ENCODE measurements at places on chromosomes 12 and 14.

GRCh38 chr12:52203079-52203921 is 11.5 kb upstream of the KRT80 start:
- peak; percentile 48 for DNase-seq

DNA sequence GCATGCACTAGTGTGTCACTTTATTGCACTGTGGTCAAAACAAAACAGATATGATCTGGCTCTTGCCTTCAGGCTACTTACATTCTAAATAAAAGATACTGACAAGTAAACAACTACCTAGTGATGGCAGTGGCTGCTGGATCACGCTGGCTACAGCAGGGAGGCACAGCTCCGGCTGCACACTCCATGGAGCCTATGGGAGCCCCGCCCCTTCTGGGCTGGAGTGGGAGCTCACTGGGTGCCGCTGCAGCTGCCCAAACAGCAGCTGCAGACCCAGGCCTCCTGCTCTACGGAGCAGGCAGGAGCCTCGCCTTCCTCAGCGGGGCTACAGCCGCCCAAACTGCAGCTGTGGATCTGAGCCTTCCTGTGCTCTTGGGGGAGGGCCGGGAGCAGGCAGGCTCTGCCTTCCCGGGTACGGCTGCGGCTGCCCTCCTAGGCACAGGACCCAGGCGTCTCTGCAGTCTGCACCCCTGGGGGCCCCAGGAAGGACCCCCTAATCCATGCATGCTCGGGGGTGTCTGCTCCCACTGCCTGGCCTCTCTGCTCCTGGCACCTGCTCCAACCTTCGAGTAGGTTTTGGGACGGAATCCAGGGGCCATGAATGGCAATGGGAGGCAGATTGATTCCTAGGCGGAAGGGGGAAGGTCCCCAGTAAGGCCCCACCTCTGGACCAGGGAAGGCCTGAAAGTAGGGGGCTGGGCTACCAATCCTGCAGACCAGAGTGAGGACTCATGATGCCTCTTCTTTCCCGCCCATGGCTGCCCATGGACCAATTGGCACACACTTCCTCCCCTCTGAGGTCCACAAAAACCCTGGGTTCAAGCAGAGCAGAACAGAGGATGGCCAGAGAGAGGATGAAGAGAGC is 253.1 kb downstream of the ANO6 start:
- DNase-seq = peak; percentile 28

GRCh38 chr14:51546099-51546498 is 105.6 kb upstream of the FRMD6 start:
- DNase-seq = no peak

- no peak for DNase-seq
These were observed 158.3 kb upstream of the PRKD1 start for GRCh38 chr14:30085943-30086342.

GRCh38 chr12:101616027-101616494 is 21.3 kb downstream of the MYBPC1 start:
- no peak for DNase-seq

- DNase-seq = no peak
These were observed 150.6 kb downstream of the ASCL4 start for GRCh38 chr12:107925125-107925524.

GRCh38 chr14:99548255-99548654 is 55.8 kb downstream of the CCDC85C start:
- DNase-seq = no peak

DNA sequence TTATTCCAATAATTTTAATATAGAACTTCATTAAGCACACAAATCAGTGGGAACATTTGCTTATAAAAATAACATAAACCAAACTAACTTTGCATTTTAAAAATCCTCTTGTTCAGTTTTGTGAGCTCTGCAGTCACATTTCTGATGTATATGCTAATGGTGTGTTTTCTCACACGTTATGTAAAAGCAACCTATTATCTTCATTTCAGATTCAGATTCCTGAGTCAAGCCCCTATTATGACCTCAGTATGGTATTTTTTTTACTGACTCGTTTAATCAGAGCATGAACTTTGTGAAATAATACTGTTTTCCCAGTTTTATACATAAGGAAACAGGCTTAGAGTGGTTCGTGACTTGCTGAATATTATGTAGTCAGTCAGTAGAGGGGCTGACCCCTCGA is 394.0 kb downstream of the TMEM117 start:
- DNase-seq = no peak

GRCh38 chr12:6041891-6042290 is 82.6 kb downstream of the VWF start:
- no peak for DNase-seq

DNA sequence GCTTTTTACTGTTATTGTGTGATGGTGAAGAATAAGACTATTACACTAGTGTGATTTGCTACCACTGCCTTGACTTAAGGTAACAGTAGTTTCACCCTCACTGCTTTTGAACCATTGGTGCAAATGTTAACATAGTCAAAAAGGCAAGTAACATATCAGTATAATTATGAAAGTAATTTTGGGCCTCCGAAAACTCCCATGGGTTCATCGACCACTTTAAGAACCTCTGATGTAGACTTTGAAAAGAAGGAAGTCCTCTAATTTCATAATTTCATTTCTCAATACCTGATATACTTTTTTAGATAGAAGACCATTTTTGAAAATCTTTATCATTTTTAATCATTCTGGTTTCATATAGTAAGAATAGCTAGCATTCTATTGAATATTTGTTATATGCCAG is 57.7 kb downstream of the ETNK1 start:
- DNase-seq = no peak

- DNase-seq = no peak
These were observed 75.8 kb upstream of the CCDC91 start for GRCh38 chr12:28114488-28114887.

DNA sequence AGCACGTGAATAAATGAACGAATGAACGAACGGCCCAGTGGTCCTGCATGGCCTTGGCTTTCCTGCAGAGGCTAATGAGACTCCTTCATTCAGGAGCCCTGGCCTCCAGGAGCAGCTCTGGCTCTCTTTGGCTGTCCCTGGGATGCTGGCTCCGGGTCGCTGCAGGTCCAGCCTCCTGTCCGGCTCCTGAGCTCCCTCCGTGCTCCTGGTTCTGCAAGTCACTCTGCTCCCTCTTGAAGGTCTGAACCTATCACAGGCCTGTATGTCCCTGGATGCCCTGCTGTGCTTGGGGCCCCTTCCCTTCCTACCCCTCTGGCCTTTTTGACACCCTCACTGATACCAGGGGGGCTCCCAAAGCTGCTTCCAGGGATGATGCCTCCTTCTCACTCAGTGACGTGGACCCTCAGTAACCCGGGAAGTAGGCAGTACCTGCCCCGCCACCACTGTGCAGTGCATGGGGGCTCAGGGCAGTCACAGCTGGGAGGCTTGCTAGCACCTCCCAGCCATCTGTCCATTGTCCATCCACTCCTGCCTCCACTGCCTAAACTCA is 133.7 kb upstream of the C14orf180 start:
- no peak for DNase-seq

- no peak for DNase-seq
These were observed 282.1 kb upstream of the NPAS3 start for GRCh38 chr14:32656601-32657000.

- DNase-seq = no peak
These were observed 13.1 kb downstream of the CFAP54 start for GRCh38 chr12:96502477-96502876.

DNA sequence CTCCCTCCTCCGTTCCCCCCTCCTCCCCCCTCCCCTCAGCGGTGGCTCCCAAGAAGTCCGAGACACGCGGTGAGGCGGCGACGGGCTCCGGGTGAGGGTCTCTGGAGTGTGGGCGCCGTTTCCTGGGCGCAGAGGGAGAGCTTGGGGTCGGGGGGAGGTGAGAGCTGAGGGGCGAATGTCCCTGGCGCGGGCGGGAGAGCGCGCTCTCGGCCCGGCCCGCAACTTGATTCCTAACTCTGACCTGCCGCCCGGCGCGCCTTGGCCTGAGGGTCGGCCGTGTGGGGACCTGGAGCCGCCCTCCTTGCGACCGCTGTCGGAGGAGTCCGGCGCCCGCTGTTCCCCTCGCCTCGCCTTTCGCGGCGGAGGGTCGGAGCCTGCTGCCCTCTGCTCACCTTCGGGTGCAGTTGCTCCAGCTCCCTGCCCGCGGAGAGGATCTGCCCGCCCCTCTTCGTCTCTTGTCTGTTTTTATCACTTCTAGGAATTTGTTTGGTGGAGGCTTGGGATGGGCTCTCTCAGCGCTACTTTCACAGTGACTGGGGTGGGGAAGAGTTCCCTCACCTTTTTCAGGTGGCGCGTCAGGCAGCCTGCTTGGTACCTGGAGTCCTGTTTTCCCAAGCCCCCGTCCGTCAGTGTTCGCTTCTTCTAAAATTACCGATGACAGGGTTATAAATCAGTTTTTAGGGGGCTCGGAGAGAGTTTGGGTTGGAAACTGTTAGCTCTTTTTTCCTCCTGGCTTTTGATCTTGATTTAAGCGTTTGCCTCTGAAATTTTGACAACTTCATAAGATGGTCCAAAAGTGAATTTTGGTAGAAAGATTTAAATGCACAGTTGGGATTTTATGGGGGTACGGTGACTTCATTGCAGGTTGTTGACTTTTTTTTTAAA is 495 bp downstream of the ADIPOR2 start:
- DNase-seq = peak; percentile 88

- DNase-seq = no peak
These were observed 79.4 kb downstream of the RBM19 start for GRCh38 chr12:113886721-113887120.

GRCh38 chr12:44384136-44384535 is 492.0 kb downstream of the NELL2 start:
- no peak for DNase-seq

- peak; percentile 81 for DNase-seq
These were observed 776 bp downstream of the RDH5 start for GRCh38 chr12:55720894-55721444.

GRCh38 chr12:52942066-52942900 is 6.6 kb upstream of the KRT18 start:
- DNase-seq = peak; percentile 2

- DNase-seq = no peak
These were observed 70.7 kb downstream of the CMKLR1 start for GRCh38 chr12:108268397-108268796.

DNA sequence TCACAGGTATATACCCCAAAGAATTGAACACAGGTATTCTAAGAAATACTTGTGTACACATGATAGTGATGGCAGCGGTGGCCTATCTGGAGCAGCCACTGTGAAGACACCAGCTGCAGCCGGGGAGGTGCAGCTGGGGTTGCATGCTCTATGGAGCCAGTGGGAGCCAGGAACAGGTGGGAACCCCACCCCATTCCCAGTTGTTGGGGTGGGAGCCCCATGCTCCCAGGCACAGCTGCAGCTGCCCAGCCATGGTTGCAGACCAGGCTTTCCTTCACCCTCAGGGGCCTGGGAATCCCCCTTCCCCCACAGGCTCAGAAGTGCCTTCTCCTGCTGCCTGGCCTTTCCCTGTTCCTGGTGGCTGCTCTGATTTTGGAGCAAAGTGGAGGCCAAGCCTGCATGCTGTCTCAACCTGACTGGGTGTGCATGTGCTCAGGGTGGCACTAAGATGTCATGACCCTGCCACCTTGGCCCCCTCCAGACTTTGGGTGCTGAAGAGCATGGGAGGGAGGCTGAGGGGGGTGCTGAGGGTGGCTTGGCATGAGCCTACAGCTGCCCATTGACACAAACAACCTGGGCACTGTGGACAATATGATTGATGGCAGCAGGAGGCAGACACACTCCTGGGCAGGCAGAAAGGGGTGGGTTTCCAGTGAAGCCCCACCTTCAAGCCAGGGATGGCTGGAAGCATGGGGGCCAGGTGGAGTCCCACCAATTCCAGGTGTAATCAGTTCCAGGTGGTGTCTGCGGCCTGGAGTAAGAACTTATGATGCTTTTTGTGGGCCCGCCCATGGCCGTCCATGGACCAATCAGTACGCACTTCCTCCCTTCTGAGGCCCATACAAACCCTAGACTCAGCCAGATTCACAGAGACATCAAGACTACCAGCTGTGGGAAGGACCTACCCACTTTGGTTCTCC is 234.7 kb downstream of the ADGRD1 start:
- peak; percentile 5 for DNase-seq

DNA sequence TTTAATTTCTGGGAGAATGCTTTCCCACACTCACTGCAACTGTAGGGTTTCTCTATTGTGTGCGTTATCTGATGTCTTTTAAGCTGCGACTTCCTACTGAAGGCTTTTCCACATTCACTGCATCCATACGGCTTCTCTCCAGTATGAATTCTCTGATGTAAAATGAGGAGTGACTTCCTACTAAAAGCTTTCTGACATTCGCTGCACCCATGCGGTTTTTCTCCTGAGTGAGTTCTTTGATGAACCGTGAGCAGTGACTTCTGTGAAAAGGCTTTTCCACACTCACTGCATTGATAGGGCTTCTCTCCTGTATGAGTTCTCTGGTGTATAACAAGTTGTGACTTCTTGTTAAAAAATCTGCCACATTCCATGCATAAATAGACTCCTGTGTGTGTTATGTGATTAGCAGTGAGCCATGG is 29.7 kb downstream of the ZNF605 start:
- no peak for DNase-seq

DNA sequence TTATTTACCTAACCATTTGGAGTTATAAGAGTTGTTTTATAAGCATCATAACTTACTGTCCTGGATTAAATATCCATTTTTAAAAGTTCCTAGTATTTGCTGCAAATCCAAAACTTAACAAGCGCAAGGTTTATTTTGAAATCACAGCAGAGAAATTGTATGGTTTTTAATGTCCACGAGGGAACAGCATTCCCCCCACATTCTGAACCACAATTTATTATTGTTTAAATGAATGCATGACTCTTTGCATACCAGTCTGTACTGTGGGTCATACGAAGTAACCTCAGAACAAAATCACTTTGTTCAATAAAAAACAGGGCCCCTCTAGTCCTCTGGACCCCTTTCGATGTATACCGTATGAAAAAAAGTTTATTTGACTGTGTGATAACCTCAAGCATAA is 75.9 kb downstream of the DACT1 start:
- no peak for DNase-seq

GRCh38 chr14:32587461-32587860 is 258.4 kb downstream of the AKAP6 start:
- DNase-seq = no peak

DNA sequence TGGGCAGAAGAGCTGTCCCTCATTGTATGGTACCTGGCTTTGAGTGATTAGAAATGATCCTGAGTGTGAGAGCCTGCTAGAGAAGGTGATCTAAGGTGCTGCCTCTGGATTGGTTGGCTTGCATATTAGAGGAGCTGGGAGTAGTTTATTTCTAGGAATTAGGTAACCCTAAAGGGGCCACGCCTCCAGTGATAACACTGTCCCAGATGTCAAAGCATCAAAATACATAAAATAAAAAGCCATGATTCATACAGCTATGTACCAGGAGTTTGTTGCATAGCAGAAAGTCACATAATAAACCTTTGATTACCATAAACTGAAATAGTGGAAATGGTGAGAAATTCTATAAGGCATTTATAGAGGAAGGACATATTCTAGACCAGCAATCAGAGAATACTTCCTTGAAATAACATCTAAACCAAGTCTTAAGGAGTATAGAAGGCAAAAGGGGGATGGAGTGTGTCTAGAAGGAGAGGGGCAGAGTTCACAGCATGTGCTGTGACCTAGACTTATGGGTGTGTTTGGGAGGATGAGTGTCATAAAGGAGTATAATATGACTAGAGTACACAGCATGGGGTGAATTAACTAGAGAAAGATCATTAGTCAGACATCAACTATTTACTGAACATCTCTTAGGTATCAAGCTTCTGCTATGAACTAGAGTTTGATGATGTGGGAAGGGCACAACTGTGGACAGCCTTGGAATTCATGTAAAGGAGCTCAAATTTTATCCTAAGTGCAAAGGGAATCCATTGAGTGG is 686.4 kb downstream of the GALC start:
- no peak for DNase-seq

GRCh38 chr14:46344327-46344937 is 307.1 kb downstream of the RPL10L start:
- peak; percentile 1 for DNase-seq

GRCh38 chr12:47985596-47986290 is 18.5 kb downstream of the COL2A1 start:
- DNase-seq = no peak

Data from H7 (cell line).